ENCODE measurements at places on chromosomes 6 and 20. TPM values are rescaled to one million over a fixed set of nuclear protein-coding genes. Genes with fewer than 3 reads are reported as not detected.

The ADRM1 gene
- 115 TPM for polyA plus RNA-seq

The ARHGAP40 gene
- 0.06 TPM for polyA plus RNA-seq

The FOXF2 gene
- 23.4 TPM for polyA plus RNA-seq

The TRIM10 gene
- not detected for polyA plus RNA-seq

The CD24 gene
- 0.05 TPM for polyA plus RNA-seq

The KCNK5 gene
- not detected for polyA plus RNA-seq

The MEI4 gene
- polyA plus RNA-seq, result not detected

The SLC17A3 gene
- polyA plus RNA-seq, result not detected

The MKKS gene
- polyA plus RNA-seq, result 8.0 TPM

The RNF146 gene
- 36.2 TPM for polyA plus RNA-seq

The DYNLRB1 gene
- polyA plus RNA-seq, result 320 TPM

The ADTRP gene
- 1.6 TPM for polyA plus RNA-seq

The FGD2 gene
- polyA plus RNA-seq, result not detected

The CDC5L gene
- 13.4 TPM for polyA plus RNA-seq

The RBPJL gene
- polyA plus RNA-seq, result not detected

The CTAGE9 gene
- polyA plus RNA-seq, result not detected

The LY6G6C gene
- polyA plus RNA-seq, result not detected

The CALHM4 gene
- not detected for polyA plus RNA-seq

The VGLL2 gene
- not detected for polyA plus RNA-seq

The ARFGEF3 gene
- 0.27 TPM for polyA plus RNA-seq

The RIPOR2 gene
- 36.3 TPM for polyA plus RNA-seq

The MEP1A gene
- not detected for polyA plus RNA-seq

Data from BJ (cell line).